SK-N-SH (cell line): ENCODE measurements at places on chromosomes 4 and X.

DNA sequence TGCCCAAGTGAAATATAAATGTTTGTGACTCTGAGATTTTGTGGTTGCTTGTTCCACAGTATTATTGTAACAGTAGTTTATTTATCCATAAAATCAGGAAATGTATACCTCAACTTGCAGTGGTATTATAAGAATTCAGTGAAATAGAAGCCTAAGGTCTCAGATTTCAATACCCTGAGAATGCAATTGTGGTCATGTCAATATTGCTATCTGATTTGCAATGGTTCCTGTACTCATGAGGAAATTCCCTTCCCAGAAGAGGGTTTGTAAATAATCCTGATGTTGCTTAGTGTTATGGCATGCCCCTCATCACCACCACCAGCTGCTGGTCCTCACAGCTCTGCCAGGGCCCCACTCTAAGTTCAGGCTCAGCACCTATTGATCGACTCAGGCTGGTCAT, 67.8 kb downstream of the SLC34A2 start:
- no peak for DNase-seq

- no peak for DNase-seq
Measured at GRCh38 chr4:33088713-33089112, 2368.5 kb downstream of the PCDH7 start.

- DNase-seq = peak; percentile 90
Measured at GRCh38 chr4:42151568-42152506, 618 bp downstream of the BEND4 start.

DNA sequence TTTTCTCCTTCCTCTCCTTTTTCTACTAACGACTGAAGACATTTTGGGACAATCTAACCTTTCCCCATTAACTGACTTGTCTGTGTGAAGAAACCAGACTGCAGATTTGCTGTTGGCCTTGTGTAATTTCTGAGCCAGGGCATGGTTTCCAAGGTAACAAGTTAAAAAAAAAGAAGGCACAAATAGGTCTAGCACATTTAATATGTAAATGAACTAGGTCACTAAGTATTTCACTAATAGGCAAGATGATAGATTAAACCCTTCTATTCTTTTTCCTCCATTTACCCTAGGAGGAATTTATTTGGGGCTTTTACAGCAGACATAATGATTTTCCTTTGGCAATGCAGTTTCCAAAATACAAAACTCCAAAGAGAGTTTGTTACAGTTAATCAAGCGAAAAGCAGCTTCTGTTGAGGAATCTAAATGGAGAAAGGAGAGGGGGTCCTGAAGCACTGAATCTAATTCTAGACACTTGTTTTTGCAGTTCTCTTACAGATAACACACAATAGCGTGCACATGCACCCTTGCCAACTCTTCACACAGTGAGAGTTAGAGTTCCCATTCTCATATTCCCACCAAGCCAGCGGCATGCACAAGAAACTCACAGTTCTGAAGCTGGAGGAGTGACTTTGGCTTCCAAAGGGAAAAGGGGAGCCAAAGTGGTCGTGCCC, 72.0 kb downstream of the TSPAN5 start:
- no peak for DNase-seq

DNA sequence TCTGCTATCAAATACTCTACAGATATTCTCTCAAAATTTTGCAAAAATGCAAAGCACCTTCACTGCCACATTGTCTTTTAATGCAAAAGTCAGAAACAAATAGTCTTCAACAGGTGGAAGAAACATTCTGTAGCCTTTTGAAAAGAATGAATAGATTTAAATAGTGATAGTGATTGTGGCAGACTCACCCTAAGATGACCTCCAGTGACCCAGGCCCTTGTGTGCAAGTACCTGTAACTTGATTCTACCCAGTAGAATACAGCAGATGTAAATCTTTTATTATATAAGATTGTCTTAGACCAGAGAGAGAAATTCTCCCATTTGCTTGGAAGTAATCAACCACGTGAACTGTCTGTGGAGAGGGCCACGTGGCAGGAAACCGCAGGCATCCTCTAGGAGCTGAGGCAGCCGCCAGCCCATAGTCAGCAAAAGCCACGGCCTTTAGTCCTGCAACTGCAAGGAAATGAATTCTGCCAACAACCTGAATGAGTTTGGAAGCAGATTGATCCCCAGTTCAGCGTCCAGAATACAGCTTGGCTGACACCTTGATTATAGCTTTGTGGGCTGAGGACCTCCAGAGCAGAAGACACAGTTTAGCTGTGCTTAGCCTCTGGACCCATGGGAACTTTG, 272.5 kb downstream of the ARHGAP10 start:
- DNase-seq = no peak

GRCh38 chr4:81380437-81380836, 91.3 kb downstream of the RASGEF1B start:
- no peak for DNase-seq

DNA sequence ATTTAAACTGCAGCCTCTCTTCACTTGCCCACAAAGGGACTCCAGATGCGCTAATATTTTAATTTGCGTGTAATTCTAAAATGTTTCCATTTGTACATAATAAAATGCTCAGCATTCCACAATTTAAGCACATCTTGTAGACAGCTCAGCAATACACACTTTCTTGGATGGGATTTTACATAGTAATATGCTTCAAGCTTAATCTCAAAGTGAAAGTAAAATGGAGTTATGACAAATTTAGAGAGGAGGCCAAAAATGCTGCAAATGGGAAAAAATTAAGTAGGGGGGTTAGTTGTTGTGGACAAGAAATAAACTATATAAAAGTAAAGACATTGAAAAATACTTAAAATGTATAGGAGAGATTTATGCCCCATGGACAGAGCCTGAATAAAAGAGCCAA, 149.1 kb downstream of the FBXO8 start:
- no peak for DNase-seq

DNA sequence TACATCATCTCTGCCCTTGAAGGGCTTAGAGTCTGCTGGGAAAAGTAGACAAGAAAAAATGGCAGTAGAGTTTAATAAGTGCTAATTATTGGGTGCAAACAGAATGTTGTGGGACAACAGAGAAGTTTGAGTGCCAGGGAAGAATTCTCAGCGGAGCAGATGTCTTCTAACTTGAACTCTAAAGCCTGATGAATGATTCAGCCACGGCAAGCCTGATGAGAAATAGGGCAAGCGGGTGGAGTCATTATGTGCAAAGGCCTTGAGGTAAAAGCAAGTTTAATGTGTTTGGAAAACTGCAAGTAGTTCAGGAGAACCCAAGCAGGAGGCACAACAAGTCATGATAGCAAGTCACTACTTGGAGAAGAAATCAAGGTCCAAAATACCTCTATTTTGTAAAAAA, 37.5 kb downstream of the GC start:
- no peak for DNase-seq

DNA sequence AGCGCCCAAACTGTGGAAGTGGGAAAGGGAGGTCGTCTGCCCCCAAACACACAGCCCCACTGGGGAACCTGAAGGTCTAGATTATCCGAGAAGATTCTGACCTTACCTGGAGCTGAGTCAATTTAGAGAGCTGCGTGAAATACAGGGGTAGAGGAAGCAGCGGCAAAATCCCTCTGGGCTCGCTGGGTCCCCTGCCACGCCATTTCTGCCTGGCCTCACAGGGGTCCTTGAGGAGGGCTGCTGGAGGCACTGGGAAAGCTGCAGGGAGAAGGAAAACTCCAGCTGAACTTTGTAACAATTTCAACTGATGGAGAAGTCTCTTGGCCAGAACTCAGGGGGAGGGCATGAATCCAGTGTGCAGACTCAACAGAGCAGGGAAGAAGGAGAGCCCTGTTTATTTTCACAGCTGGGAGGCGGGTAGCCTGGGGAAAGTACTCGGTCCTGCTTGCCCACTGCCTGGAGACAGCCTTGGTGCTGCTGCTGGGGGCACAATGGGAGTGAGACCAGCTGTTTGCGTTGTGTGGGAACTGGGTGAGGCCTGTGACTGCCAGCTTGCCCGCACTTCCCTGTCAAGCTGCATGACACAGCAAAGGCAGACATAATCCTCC, 93.2 kb upstream of the MAPK10 start:
- no peak for DNase-seq

DNA sequence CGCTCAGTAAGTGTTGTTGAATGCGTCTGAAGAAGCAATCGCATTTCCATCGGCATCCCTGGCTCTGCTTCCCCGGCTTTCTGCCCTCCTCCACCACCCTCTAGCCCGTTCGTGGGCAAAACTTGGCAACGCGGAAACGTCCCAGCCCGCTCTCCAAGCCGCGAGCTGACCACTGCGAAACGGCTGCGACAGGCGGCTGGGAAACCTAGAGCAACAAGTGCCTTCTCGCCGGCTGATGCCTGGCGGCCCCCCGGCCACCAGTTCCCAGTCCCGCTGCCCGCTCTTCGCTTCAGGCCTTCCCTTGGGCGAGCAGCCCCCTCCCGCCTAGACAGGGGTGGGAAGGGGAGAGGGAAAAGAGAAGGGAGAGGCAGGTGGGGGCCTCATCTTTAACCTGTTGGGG, 837 bp downstream of the CITED1 start:
- DNase-seq = peak; percentile 73

GRCh38 chrX:63922221-63922620, 137.2 kb upstream of the ARHGEF9 start:
- DNase-seq = no peak

DNA sequence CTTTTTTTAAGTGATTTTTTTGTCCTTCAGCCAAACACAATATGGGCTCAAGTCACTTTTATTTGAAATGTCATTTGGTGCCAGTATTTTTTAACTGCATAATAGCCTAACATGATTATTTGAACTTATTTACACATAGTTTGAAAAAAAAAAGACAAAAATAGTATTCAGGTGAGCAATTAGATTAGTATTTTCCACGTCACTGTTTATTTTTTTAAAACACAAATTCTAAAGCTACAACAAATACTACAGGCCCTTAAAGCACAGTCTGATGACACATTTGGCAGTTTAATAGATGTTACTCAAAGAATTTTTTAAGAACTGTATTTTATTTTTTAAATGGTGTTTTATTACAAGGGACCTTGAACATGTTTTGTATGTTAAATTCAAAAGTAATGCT, 62.1 kb downstream of the EDNRA start:
- no peak for DNase-seq

GRCh38 chrX:108312957-108313356, 125.3 kb downstream of the COL4A6 start:
- DNase-seq = no peak

- no peak for DNase-seq
Measured at GRCh38 chr4:37976507-37976906, 16.3 kb downstream of the PTTG2 start.

DNA sequence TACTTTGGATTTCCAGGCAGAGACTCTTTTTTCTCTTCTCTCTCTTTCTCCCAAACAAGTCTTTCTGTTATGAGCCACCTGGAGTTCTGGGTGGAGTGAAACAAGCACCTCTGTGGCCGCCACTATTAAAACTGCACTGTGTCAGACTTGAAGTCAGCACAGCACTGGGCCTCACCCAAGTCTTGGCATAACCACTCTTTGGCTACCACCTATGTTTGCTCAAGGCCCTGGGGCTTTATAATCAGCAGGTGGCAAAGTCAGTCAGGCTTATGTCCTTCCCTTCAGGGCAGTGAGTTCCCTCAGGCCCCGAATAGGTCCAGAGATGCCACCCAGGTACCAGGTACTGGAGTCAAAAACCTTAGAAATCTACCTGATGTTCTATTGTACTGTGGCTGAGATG, 52.4 kb downstream of the ITIH6 start:
- DNase-seq = no peak

- DNase-seq = no peak
Measured at GRCh38 chrX:45784590-45784989, 583.9 kb upstream of the DIPK2B start.

- no peak for DNase-seq
Measured at GRCh38 chr4:91025241-91026148, 898.3 kb downstream of the CCSER1 start.

DNA sequence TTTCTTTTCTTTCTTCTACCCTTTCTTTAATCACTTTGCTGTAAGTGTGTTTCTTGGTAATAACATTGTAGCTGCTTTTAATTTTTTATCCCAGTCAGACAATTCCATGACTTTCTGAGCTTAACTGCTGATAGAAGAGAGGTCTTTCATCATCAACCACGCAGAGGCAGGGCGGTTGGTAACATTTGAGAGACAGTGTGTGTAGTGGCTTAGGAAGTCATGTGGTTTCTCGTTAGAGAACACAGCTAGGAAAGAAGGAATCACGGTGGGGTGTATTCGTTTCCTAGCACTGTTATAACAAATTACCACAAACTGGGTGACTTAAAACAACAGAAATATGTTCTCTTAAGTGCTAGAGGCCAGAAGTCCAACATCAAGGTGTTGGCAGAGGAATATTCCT, 11.5 kb downstream of the PRPS2 start:
- no peak for DNase-seq

DNA sequence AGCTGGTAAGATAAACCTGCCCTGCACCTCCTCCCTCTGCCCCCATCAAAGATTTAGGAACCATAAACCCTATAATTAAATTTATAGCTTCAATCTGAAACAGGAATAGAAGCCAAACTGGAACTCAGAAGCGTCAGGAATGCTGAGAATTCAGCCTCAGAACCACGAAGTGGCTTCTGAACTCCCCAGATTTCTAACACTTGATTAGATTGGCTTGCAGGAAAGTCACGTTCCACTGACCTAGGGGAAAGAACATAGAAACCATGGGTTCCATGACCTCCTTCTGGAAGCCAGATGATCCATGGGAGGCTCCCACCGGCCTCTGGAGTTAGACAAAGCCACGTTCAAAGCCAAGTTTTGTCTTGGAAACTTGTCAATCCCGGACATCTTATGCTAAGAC, 356.5 kb downstream of the MID1IP1 start:
- DNase-seq = no peak

DNA sequence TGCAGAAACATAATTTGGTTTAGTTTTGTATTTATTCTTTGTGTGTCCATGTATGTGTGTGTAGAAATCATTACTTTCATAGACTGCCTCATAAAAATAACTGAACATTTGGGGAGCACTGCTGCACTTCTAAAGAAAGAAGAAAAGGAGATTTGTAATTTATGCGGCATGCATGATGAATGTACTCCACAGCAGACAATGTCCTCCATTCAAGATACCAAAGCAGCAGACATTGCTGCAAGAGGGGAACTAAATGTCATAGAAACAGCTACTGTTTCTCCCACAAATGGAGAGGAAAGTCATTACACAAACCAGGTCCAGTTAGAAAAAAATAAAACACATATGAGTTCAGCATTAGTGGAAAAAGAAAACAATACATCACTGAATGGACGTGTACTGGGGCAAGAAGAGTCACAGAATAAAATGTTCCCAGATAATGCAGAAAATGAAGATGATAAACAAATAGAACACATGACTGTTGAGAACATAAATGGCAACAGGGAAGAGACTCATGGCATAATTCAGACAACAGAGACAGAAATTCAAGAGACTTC, 2.6 kb downstream of the DTHD1 start:
- DNase-seq = no peak

DNA sequence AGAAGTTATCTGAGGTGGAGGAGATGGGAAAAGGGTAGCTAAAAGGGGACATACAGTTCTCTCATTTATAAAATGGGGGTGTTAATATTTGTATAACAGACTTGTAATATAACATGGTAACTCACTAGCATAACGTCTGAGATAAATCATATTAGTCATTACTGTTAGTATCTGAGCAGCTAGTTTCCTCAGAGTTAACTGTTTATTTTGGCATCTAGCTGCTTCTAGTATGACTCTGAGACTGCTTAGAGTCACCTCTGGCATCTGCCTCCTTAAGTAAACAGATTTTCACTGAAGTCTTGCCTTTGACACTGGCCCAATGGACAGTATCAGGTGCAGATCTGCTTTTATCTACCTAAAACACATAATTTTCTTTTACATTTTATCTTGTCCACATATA, 58.1 kb downstream of the SLC30A9 start:
- no peak for DNase-seq
